ENCODE measurements at places on chromosomes 12 and 14.

DNA sequence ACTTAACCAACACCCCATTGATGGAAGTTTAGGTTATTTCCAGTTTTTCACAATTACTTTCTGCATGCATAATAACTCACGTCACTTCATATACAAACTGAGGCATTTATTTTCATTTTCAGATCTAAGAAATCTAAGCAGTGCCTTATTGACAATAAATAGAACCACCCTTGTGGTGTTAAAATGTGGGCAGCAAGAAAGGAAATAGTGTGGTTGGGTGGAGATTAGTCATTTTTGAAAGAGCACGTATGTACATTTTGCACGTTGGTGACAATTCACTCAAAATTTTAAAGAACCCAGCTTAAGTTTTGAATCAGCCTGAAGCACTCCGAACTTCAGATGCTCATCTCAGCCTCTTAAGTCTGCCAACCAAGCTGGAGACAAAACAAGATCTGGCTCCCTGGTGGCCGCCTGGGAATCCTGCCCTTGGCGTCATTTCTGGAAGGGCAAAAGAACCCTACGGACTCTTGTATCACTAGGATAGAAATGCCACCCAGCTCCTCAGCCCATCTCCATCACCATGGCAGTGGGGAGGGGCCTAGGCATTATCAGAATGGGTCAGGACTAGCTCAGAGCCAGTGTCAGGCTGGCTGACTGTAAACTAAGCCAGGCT is 89.5 kb upstream of the BCL2L14 start:
- peak; percentile 79 for DNase-seq

DNA sequence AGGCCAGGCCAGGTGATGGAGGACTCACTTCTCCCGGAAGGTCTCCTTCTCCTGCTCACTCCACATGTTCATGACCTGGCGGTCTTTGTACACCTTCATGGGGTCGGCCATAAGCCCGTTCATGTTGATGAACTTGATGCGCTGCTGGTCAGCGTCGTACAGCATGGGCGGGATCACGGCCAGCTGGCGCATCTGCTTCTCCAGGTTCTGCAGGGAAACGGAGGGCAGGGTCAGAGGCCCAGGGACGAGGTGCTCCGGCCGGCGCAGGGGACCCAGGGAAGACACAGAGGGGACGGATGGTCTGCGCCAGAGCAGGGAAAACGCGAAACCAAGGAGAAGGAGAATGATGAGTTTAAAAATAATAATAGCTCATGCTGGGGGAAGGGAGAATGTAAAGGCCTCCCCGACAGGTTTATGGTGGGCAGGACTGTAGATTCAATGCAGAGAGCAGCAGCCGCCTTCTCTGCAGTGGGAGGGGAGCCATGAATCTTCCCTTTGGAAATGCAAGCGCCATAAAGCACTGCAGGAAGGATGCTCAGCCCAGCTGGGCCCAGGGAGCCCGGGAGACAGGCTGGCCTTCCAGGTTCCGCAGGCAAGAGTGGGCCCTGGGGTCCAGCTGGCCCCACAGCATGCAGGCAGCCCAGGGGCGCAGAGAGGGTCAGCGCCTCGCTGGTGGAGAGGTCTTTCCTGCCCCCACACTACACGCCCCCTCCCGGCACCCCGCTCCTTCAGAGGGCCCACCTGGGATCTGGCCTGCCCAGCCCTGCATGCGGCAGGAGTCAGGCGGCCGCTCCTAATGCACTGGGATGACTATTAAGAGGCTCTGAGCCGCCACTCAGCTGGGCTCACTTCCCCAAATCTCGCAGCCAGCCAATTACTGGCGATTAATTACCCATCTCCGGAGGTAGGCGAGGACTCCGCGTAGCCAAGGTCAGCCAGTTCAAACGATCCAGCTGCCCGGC is 132.0 kb downstream of the RFLNA start:
- no peak for DNase-seq

DNA sequence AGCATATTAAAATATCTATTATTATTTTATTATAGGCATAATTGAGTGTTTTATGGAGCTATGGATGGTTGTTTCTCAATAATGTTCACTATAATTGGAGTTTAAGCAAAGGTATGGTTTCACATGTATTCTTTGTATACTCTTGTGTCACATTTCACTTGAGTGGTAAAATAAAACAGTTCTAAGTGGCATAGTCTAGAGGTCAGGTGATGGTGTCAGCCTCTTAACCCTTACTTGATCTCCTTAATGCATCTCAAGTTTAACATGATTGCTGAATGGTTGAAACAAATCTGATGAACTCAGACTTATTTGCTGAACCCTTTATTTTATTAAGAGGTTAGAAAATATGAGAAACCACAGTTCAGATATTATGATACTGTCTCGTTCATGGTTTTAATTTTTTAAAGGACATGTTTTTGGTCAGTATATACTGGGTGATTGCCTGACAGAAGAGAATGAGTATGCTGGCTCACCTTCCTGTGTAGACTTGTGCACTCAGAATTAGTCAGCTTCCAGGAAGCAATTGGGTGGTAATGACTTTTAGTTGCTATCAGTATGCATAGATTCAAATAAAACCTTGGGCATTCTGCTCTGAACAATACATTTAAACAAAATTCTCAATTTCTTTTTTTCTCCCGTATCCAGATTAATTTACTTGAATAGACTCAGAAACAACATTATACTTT is 464.6 kb downstream of the PCNX1 start:
- DNase-seq, result peak; percentile 60

DNA sequence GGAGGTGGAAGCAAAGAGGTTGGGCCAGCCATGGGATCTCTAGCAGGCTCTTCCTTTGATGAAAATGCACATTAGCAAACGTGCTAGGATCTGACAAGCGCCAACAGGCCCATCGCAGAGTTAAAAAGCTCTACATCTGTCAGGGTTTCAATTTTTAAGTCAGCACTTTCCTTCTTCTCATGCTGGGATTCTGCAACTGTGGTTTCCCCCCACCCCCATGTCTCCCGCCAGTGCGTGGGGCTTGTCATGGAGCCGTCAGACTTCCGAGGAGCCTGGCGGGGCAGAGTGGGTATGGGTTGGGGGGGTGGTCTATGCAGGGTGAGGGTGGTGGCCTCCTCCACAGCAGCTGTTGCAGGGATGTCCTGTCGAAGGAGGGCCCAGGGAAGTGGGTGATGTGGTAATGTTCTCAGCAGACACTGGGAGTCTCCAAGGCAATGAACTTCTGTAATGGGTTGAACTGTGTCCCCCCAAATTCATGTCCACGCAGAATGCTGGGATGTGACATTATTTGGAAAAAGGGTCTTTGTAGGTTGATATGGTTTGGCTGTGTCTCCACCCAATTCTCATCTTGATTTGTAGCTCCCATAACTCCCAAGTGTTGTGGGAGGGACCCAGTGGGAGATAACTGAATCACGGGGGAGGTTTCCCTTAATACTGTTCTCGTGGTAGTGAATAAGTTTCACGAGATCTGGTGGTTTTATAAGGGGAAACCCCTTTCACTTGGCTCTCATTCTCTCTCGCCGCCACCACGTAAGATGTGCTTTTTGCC is 115.2 kb upstream of the MAP1LC3B2 start:
- DNase-seq, result no peak

- no peak for DNase-seq
Observed at GRCh38 chr12:87511371-87511770, 517.8 kb downstream of the C12orf50 start.

DNA sequence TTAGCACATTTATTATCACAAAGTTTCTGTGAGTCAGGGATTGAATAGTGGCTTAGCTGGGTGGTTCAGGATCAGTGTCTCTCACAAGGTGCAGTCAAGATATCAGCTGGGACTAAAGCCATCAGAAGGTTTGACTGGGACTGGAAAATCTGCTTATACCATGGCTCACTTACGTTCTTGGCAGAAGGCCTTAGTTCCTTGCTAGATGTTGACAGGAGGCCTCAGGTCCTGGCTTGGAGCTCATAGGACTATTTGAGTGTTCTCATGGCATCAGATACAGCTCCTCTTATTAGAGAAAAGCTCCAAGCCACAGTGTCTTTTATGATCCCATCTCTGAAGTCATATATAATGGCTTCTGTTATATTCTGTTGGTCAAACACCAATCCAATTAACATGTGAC is 127.3 kb downstream of the SLC6A15 start:
- DNase-seq, result no peak

GRCh38 chr14:92679246-92679645 is 69.2 kb downstream of the LGMN start:
- DNase-seq, result no peak

- no peak for DNase-seq
Observed at GRCh38 chr12:23555825-23556207, 393.7 kb downstream of the SOX5 start.

DNA sequence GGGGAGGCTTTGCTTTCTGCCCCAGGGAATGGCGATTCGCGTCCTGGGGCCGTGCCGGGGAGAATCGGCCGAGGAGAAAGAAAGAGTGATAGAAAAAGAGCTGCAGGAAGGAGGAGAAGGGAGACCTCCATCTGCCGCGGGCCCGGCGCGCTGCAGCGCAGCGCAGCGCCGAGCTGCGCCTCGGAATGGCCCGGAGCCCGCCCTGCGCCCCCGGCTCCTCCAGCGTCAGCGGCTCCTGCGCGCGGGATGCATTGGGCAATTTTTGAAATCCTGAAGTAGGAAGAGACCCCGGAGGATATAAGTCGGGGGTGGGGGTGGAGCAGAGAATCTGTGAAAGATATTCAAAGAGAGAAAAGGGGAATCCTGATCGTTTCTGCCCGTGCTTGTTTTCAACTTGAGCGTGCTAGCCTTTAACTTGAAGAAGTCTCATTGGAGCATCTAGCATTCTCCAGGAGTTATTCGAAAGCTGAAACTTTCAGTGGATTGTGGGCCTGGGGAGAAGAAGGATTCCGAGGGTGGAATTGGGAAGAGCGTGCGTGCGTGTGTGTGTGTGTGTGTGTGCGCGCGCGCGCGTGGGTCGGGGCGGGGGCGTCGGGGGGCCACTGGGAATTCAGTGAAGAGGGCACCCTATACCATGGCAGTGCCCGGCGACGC is 441 bp downstream of the PDE3A start:
- peak; percentile 59 for DNase-seq

- DNase-seq, result no peak
Observed at GRCh38 chr14:50533241-50533705, 904 bp upstream of the MAP4K5 start.

DNA sequence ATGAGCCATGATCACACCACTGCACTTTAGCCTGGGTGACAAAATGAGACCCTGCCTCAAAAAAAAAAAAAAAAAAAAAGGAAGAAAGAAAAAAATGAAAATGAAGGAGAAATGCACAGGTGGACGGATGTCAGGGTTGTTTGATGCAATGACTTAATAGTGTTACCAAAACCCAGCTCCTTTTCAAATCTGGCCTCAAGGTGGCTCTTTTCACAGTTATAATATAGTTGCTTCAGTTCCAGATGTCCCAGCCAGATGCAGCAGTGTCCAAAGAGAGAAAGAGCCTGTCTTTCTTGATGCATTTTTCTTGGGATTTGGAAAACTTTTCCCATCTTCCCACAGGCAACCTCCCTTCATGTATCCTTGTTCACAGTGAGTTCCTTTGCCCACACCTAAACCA is 36.5 kb downstream of the KCNMB4 start:
- no peak for DNase-seq

DNA sequence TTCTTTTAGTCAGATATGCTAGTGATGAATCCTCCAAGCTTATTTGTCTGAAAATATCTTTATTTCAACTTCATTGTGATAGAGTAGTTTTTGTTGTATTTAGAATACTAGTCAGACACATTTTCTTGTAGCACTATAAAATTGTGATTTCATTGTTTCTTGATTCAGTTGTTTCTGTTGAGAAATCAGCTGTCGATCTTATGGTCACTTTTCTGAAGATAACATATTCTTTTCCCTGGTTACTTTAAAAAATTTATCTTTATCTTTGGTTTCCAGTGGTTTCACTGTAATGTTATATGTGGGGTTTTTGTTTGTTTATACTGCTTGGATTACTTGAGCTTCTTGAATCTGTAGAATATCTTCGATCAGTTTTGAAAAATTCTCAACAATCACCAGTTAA is 426.1 kb downstream of the SOX5 start:
- DNase-seq, result no peak
